ENCODE measurements at places on chromosomes 5 and 9. TPM values are rescaled to one million over a fixed set of nuclear protein-coding genes. Genes with fewer than 3 reads are reported as not detected.

PCDHA6 gene
- total RNA-seq, result 3.1 TPM

NAIP gene
- total RNA-seq, result 0.96 TPM

BARHL1 gene
- total RNA-seq, result not detected

MARCOL gene
- not detected for total RNA-seq

CER1 gene
- total RNA-seq, result not detected

SKIC3 gene
- total RNA-seq, result 147 TPM

GADD45G gene
- total RNA-seq, result 0.38 TPM

AMBP gene
- not detected for total RNA-seq

SLC6A7 gene
- total RNA-seq, result under 0.01 TPM

GRIA1 gene
- total RNA-seq, result 0.19 TPM

PCDHGA11 gene
- total RNA-seq, result 3.1 TPM

KCNV2 gene
- total RNA-seq, result not detected

TBC1D13 gene
- 12.5 TPM for total RNA-seq

IL4 gene
- total RNA-seq, result not detected

TUBB4B gene
- 1,104 TPM for total RNA-seq

SLC36A3 gene
- not detected for total RNA-seq
